T-cell (primary cell): ENCODE measurements at places on chromosomes 12 and 14. TPM values are rescaled to one million over a fixed set of nuclear protein-coding genes. Genes with fewer than 3 reads are reported as not detected.

DNA sequence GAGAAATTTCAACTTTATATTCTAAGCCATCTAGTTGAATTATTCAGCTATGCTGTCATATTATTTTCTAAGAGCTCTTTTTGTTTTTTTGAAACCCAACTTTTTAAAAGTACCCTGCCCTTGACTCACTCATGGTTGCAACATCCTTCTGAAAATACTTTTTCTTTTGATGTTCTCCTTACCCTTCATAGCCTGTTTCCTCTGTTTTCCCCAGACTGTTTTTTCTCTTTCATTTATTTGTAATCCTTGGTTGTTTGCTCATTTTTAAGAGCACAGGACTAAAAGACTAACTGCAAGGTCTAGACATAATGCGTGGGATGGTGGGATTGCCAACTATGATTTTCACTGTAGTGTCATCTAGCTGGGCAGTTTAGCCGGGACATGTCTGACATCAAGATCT, 21.2 kb upstream of the CDKL1 start:
- DNase-seq: no peak

- no peak for DNase-seq
These were observed 34.1 kb upstream of the CPM start for GRCh38 chr12:68967046-68967445.

- DNase-seq: no peak
These were observed 171.7 kb downstream of the NRXN3 start for GRCh38 chr14:78341827-78342389.

- no peak for DNase-seq
These were observed 1282.2 kb downstream of the AACS start for GRCh38 chr12:126347421-126347820.

DNA sequence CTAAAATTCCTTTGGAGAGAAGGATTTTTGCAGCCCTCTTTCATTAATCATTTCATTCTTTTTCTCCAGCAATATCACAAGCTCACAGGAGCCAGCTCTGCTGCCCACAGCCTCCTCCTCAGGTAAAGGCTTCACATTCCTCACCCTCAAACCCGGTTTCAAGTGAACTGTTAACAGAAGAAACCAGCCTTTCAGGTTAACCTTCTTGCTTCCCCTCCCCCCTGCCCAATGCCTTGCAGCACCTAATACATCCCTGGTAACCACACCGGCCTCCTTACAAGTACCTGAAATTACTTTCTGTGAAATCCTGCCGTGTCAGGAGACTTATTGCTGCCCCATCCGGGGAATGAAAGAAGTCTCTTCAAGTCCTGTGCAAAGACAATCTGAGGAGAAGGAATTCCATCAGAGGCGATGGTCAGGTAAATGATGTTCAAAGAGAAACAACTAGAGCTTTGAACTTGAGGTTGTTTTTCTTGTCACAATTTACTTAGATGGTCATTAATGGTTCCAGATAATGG, 111.2 kb downstream of the MYRFL start:
- no peak for DNase-seq

GRCh38 chr14:46769292-46769691, 117.7 kb upstream of the RPL10L start:
- no peak for DNase-seq

DNA sequence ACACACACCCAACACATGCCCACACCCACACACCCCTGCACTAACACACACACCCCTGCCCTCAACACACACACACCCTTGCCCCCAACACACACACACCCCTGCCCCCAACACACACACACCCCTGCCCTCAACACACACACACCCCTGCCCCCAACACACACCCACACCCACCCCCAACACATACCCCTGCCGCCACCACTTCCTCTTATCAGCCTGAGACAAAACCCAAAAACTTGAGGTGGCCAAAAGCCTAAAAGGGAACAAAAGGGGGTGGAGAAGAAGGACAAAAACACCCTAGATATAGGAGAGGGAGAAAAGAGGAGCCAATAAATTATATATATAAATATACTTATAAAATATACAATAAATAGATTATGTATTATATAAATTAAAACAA, 9.1 kb upstream of the DEGS2 start:
- no peak for DNase-seq

DNA sequence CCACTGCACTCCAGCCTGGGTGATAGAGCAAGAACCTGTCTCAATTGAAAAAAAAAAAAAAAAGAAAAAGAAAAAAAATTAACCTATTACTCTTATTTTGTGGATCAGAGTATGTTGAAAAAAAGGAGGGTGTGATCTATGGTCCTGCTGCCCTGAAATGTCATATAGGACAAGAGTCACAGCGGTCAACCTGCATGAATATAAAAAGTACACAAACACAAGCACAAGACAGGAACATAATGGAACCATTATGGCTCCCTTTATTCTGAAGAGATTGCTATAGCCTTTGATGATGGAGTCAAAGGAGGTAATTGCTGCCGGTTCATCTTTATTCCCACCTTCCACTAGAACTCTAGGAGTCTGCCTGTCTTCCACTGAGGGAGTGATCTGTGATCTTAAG, 96.9 kb downstream of the NTN4 start:
- DNase-seq: no peak

DNA sequence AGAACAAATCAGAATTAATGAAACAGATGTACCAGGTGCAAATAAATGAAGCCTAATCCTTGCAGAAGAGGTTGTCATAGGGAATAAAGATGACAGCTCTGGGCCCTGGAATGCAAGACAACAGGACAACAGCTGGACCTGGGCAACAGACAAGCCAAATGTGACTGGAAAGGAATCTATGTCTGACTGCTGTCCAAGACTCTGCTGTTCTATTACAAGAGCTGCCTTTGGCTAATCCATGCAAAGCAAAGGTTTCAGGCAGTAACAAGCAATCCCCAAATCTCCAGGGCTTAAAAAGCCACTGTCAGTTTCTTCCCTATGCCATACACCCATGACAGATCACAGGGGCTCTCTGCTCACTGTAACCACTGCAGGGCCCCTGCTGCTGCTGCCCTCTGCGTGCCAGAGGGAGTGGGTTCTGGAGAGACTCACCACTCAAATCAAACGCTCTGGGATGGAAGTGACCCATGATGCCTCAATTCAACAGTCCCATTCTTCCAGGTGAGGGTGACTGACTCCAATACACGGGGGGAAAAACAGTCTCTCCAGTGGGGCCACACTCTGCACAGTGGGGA, 218.9 kb upstream of the SFSWAP start:
- no peak for DNase-seq

- DNase-seq: no peak
These were observed 92.4 kb downstream of the SPTSSA start for GRCh38 chr14:34369648-34370030.

DNA sequence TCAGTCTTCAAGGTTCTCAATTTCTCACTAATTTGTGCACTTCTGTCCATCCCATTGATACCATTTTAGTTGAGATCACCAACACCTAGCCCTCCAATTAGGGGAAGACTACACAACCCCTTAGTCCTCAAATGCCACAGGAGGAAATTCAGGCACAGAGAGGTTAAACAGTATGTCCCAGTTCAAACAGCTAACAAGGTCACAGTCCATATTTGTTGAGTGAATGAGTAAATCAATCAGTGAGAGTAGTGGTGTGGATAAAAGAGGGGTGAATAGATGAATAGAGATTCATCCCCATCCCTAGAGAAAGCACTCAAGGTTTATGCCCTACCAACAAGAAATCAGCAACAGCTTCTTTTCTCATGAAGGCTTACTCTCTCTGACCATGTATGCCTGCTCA, 94.2 kb upstream of the RIC8B start:
- DNase-seq: no peak

GRCh38 chr12:46217541-46218321, 51.1 kb downstream of the SLC38A1 start:
- peak; percentile 32 for DNase-seq

DNA sequence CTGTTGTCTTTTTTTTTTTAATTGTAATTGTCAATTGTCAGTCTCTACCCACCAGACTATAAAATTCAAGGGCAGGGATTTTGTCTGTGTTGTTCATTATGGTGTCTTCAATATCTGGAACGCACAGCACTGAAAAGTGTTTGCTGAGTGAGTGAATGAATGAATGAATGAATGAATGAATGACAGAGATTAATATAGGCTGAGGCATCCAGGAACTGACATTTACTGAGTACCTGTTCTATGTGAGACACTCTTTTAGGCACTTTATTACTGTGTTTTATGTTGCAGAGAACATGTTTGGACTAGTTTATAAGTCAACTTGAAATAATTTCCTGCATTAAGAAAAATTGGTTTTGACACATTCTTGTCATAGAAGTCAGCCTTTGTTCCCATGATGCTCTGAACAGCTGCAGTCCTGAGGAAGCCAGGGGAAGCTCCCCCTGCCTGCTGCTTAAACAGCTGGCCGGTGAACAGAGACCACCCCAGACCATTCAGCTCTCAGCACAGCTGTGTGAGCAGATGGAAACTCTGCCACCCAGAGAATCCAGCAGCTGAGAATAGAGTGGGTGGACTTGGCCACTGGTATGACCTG, 160.7 kb upstream of the CCND2 start:
- no peak for DNase-seq

Gene TSPAN19
- not detected for total RNA-seq

Gene LRCOL1
- total RNA-seq: not detected

Gene HELB
- 54.9 TPM for total RNA-seq

Gene KCNC2
- total RNA-seq: not detected

Gene AICDA
- total RNA-seq: 0.35 TPM

Gene TOMM20L
- total RNA-seq: not detected

Gene CRY1
- 33.8 TPM for total RNA-seq

Gene TAS2R42
- total RNA-seq: not detected
